Hypothalamus (tissue), 51 donors: ENCODE measurements at places on chromosomes 2 and 18.

DNA sequence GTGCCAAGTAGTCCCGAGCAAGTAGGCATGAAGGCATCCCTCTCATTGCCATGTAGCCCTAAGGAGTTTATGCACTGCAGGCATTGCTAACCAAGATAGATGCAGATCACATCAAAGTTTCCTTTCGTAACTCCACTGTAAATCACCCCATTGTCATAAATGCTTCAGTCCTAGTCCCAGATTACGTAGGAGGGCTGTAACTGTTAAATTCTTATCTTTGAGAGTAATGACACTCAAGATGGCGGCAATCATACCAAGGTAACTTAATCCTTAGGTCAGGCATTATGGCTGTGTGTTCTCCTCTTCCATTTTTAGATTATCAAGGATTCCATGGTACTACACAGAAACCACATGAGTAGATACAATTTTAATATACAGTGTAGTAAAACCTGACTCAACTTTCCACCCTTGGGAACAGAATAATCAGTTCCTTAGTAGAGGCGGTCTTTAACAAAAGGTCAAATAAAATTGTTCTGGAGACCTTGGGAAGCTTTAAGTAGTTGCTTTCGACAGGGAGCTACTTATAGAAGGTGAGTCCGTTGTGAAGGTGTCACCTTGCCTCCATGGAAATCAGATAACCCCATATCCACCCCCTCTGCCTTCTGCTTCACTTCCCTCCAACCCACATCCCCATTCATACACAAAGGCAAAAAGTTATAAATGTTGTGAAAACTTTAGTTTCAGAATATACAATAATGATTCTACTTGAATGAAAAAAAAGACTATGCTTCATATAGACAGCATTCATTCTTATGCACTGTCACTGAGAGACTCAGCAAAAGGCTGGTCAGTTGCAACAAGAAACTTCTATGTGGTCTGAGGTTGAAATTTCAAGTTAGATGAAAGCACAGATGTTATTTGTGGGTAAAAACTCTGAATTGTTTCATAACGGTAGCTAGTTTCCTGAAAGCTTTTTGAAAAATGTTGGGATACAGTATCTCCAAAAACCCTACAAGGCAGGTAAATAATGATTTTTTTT lies 64.8 kb upstream of the GALNT5 start:
- no peak for DNase-seq

DNA sequence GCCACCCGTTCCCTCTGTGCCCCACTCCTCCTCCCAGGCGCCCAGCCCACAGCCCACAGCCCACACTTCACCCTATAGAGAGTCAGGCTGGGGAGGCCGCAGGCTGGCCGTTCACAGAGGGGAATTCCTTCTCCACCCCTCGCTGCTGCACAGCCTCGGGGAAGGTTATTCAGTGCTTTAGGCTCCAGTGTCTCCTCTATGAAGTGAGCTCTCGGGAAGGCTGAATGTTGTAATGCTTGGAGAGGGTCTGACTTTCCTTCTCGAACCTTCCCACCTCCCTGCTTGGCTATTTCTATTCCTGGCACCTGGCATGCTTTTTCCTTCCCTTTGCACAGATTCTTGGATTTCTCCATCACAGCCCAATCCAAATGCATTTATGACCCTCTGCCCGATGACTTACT lies 62.5 kb upstream of the SMAD7 start:
- DNase-seq: no peak

DNA sequence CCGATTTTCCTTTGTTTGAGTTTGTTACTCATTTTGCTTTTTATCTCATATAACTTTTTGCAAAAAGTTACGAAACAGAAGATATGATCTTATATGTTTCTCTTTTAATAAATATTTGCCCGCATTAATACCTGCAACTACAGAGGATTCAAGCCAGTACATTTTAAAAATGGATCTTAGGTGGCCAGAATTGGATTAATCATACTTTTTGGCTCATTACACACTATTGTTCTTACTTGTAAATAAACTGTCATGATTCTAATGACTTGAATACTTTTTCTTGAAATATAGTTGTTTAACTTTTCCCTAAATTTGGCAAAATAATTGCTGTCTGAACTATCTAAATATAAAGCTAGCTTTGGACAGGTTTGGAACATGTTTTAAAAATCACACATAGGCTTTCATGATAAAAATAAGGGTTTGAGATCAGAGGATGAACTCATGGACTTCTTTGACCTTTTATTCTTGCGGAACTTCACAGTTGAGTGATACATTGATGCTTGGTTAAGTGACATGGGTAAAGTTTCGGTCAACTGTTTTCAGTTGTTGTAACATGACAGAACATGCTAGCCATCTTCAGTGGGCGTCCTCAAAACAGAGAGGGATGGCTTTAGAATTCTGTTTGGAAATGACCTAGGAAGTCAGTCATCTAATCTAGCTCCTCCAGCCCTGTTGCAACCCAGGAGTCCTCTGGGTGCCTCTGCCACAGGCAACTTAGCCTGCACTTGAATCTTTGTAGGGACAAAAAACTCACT lies 44.5 kb downstream of the LTBP1 start:
- DNase-seq: no peak

GRCh38 chr2:28047681-28048080 lies 157.2 kb downstream of the BABAM2 start:
- no peak for DNase-seq

GRCh38 chr2:134217924-134218323 lies 35.9 kb upstream of the MGAT5 start:
- DNase-seq: no peak

DNA sequence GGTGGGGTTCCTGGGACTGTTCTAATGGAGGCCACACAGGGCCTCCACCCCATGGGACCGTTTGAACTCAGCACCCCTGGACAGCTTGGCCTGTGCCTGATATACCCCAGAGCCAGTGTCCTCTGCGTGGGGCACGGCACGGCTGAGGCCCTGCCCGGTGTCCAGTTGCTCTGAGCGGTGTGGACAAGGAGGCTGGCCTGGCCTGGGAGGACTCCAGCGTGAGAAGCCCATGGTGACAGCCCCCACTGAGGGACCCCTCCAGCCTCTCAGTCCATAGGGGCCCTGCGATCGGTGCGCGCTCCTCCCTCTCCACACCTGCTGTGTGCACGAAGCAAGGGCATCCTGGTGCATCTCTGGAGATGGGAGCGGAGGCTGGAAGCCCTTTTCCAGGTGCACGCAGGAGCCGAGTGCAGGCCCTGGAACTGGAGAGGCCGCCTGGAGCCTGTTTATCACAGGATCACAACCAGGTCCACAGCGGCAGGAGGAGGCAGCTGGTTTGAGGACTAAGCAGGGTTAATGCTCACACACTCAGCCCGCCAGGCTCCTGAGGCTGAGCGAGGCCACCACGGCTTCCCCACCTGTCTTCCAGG lies 120.2 kb downstream of the PTGR3 start:
- no peak for DNase-seq

GRCh38 chr18:63284173-63284799 lies 35.3 kb downstream of the BCL2 start:
- no peak for DNase-seq

- DNase-seq: no peak
These were observed 15.9 kb upstream of the TXNDC2 start for GRCh38 chr18:9869715-9870430.

DNA sequence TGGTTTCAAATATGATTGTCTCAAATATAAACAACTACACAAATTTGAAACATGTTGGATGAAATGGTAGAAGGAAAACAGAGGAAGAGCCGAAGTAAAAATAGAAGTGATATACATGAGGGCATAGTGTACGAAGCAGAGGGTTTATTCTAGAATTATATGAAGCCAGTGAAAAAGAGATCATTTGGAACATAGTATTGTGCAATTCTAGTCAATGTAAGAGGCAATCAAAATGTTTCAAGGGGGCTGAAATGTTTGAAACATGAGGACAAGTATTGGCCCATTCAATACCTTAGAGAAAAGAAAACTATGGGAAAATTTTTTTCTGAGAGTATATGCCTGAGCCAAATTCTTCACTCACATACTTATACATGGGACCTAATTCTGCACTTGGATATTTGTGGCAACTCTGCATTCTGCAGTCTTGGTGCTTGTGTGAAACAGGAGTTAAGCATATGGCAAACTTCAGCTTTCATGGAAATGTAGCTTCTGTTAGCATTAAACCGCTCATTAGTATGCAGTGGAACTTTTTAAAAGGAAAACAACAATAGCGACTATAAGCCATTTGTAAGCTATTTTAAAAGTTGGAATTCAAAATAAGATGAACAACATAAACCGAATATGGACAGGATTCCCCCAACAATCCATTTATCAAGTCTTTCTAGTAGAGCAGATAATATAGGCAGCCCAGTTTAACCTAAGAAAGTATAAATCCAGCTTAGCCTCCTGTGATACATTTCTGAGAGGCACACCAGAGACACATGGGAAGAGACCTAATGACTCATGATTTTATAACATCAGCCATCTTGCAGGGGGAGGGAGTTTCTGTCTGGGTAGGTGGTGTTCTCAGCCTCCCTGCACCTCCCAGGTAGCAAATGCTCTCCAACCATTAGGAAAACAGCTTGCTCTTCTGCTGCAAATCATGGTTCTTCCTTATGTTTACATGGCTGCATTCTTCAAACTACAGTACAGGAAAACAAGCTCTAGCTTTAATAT lies 197.8 kb downstream of the PAX3 start:
- DNase-seq: no peak

DNA sequence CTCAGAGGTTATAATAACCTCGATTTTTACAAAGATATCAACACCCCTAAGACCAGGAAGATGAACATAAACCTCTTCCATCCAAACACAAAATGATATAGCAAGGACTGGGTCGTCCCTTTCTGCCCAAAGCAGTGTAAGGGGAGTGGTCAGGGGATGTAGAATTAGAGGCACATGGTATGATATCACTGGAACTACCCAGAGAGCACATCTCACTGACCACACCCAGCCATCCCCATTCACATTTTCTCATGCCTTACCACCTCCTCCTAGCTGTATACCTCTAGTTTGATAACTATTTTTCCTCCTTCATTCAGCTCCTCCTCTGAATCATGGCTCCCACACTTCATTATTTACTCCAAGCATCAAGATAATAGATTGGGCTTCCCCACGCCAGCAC lies 152.6 kb downstream of the COPS8 start:
- no peak for DNase-seq

DNA sequence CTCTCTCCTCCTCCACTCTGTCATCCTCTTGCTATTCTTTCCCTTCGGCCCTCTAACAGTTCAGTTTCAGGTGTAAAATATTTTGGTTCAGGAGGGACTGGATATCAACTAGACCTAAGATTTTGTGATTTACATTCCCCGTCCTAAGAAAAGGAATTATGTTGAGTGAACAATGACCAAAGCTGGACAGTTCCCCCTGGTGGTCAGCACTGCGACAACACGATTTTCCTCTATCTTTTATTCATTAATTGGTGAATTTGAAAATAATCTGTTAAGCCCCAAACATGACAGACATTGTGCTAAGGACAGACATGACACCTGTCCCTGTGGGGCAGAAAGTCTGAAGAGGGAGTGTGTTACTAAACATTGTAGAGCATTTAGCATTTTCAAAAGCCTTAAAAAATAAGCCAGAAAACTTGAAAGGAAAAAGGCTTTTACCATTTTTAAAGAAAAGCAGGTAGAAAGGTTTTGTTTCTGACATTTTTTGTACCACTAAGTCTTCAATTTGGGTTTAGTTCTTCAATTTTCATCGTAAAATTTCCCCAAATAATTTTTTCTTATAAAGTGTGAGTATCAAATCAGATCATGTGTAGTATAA lies 28.4 kb upstream of the GTF2A1L start:
- peak; percentile 60 for DNase-seq

DNA sequence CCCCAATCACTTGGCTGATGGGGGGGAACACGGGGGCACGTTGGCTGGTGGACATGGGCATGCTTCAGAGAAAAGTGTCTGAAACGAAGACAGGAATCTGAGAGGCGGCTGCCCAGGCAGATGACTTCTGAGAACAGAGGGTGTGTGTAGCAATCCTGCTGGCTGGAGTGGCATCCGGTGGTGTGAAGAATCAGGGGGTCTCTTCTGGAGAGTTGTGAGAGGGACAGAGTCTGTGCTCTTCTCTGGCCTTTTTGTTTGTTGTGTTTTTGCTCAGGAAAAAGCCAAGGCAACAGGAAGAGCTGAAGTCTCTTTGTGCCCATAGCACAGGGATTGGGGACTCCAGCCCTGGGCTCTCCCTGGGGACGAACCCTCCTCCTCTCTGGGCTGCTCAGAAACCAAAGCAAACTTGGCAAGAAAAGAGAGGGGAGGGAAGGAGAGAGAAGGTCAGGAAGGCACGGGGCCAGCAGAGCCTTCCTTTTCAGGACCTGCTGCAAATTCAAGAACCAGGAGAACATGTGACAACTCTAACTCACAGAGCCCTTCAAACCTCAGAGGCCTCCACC lies 97.0 kb upstream of the SMAD2 start:
- no peak for DNase-seq

GRCh38 chr18:39058386-39059000 lies 1492.9 kb upstream of the CELF4 start:
- no peak for DNase-seq

DNA sequence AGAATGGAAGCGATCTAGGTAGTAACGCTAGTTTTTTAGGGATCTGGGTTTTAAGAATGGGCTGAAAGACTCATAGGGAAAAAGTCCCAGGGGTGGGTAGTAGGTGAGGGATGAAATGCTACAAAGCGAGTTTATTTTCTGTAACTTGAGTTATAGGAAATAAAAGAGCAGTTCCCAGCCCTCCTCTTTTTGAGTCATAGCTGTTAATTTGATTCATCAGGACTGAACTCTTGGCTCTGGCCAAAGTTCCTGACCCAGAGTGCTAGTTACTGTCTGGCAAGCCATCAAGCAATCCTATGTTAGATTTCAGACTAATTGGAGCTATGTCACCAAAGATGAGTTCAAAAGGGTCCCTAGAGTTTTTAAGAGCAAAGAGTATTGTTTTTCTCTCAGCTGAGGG lies 17.4 kb upstream of the NOSTRIN start:
- no peak for DNase-seq

- peak; percentile 26 for DNase-seq
These were observed 1068.8 kb downstream of the LRP1B start for GRCh38 chr2:141062031-141062430.

DNA sequence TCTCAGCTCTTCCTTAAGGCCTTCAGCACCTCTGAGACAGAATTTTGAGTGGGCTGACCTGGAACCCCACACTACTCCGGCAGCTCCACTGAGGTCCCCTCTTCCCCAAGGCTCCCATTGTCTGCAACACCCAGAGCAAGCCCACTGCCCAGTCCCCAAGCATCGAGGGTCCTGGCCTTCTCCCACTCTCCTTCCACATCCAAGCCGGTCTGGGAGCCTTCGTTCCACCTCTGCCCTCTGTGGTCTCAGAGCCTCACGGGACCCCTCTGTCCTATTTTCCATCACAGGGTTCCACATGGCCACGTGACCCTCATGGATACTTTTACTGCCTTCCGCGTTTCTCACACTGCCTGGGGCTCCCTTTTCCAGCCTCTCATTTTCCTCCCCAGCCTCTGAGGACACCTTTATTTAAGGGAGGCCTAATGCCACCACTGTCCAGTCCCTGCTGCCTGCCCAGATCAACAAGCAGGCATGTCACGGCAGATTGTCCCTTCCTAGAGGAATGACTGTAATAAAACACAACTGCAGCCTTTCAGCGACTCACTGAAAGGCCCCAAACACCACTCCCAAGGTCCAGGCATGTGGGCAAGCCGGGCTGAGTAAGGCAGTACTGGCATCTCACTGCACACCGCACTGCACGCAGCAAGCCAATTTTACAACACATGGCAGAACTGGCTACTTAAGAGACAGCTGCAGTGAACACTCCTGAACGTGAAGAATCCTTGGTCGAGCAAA lies 7.9 kb upstream of the SALL3 start:
- DNase-seq: no peak

GRCh38 chr2:37674946-37675345 lies 3.5 kb upstream of the CDC42EP3 start:
- no peak for DNase-seq

- DNase-seq: no peak
These were observed 402.3 kb downstream of the ERBB4 start for GRCh38 chr2:212136216-212136795.
